Breast epithelium (tissue), 4 donors: ENCODE measurements at places on chromosomes 3 and 15. TPM values are rescaled to one million over a fixed set of nuclear protein-coding genes. Genes with fewer than 3 reads are reported as not detected.
A peak's percentile ranks its signal among the peaks of the same experiment; 100 is the strongest.

GRCh38 chr15:100526027-100526481, 2.7 kb downstream of the CERS3 start:
- no peak overlapping the region for H3K4me3 ChIP-seq
- peaks cover 9% of the 10 kb centered on the region for H3K4me1 ChIP-seq
- no peaks in the 10 kb centered on the region for H3K36me3 ChIP-seq
- H3K27me3 ChIP-seq, result no peaks in the 10 kb centered on the region
- H3K27ac ChIP-seq, result peak overlapping the region; percentile 55

The KCNAB1 gene
- 3.9 TPM for total RNA-seq

DNA sequence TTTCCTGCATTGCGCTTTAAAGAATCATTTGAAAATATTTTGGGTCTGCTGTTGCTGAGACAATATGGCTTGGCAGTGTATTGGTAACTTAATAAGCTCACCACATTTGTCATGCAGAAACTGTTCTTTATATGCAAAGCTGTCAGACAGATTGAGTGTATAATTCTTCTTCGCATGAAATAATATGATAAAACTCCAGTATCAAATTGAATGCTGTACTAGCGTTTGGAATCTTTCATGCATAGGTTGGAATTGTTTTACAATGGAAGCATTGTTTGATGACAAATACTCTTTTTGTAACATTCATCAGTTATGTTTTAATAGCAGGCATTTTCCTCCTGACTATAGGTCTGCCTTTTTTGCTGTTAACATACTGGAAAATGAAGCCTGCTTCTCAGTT, 53.8 kb downstream of the RBMS3 start:
- no peak for DNase-seq
- H3K4me1 ChIP-seq, result peaks cover 6% of the 10 kb centered on the region
- H3K27ac ChIP-seq, result peak overlapping the region; percentile 77
- H3K27me3 ChIP-seq, result no peaks in the 10 kb centered on the region
- H3K36me3 ChIP-seq, result no peaks in the 10 kb centered on the region

GRCh38 chr3:63981980-63982379, 41.3 kb downstream of the PSMD6 start:
- no peak for DNase-seq
- H3K27ac ChIP-seq, result no peak overlapping the region
- no peak overlapping the region for H3K4me3 ChIP-seq
- no peaks in the 10 kb centered on the region for H3K36me3 ChIP-seq
- no peaks in the 10 kb centered on the region for H3K27me3 ChIP-seq

DNA sequence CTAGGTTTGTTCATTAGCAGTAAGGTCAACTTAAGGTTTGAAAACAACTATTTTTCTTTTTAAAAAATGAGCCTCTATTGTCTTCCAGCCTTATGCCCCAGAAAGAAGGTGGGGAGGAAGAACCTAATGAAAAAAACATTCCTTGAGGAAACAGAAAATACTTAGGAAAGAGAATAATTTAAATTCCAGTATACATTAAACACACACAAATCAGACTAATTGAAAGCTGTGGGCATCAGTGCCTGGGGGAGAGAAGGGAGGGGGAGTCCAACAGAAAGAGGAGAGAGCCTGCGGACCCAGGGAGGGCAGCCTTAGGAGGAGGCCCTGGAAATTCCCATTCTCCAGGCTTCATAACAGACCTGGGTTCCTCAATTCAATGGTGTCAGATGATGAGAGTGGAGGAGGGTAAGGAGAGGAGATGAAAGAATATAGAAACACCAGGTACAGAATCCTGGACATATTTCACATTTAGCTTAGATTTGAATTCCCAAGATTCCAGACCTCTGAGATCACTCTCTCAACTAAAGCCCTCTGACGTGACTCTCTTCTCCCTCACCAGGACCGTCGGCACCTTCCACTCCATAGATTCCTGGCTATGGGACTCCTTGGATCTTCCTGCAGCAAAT, 320.5 kb upstream of the UMPS start:
- H3K36me3 ChIP-seq, result no peaks in the 10 kb centered on the region
- no peak overlapping the region for H3K27ac ChIP-seq
- no peaks in the 10 kb centered on the region for H3K4me1 ChIP-seq
- no peak for DNase-seq
- no peak overlapping the region for H3K4me3 ChIP-seq

GRCh38 chr3:60579734-60580133, 671.5 kb downstream of the FHIT start:
- H3K27ac ChIP-seq, result no peak overlapping the region
- no peaks in the 10 kb centered on the region for H3K4me1 ChIP-seq
- no peaks in the 10 kb centered on the region for H3K36me3 ChIP-seq
- H3K4me3 ChIP-seq, result no peak overlapping the region
- H3K27me3 ChIP-seq, result no peaks in the 10 kb centered on the region

DNA sequence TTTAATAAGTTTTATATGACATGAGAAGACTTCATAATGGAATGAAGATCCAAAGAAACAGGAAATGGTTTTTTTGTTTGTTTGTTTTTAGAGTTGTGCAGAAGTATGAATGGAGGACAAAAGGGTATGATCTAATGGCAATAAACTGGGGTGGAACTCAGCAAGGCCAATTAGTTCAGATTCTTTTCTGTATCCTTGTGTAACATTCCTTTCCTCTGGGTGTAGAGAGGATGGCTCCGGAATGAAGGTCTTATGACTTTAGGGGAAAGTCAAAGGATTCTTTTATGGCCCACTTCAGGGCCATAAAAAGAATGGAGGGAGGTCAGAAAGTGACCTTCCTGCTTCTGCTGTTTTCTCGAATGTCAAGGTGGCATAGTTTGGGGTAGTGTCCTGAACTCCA, 152.6 kb downstream of the DPH6 start:
- no peaks in the 10 kb centered on the region for H3K27me3 ChIP-seq
- no peaks in the 10 kb centered on the region for H3K36me3 ChIP-seq
- no peak overlapping the region for H3K4me3 ChIP-seq
- DNase-seq, result no peak
- no peaks in the 10 kb centered on the region for H3K4me1 ChIP-seq

- H3K27me3 ChIP-seq, result no peaks in the 10 kb centered on the region
- no peak for DNase-seq
- H3K4me3 ChIP-seq, result no peak overlapping the region
- no peaks in the 10 kb centered on the region for H3K4me1 ChIP-seq
- H3K27ac ChIP-seq, result no peak overlapping the region
- no peaks in the 10 kb centered on the region for H3K36me3 ChIP-seq
Observed at GRCh38 chr15:65857718-65858402, 11.4 kb upstream of the RAB11A start.

GRCh38 chr15:59550530-59550929, 61.1 kb upstream of the GCNT3 start:
- no peaks in the 10 kb centered on the region for H3K27me3 ChIP-seq
- H3K36me3 ChIP-seq, result no peaks in the 10 kb centered on the region
- H3K4me1 ChIP-seq, result no peaks in the 10 kb centered on the region
- DNase-seq, result no peak

The MST1R gene
- 11.9 TPM for total RNA-seq

The CFAP92 gene
- total RNA-seq, result 1.4 TPM

DNA sequence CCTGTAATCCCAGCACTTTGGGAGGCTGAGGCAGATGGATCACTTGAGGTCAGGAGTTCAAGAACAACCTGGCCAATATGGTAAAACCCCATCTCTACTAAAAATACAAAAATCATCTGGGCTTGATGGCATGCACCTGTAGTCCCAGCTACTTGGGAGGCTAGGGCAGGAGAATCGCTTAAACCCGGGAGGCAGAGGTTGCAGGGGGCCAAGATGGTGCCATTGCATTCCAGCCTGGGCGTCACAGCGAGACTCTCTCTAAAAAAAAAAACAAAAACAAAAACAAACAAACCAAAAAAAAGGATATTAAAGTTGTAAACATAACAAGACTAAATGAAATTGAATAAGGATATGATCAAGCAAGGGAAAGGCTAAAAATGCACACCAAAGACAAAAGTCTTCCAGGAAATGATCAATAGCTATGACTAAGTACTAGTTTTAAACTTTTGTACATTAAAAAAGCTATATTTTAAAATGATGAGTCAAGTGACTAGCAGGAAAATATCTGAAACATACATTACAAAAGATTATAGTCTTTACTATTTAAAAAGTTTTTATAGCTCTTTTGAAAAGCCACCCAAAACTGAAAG, 28.6 kb downstream of the KLHL6 start:
- H3K36me3 ChIP-seq, result no peaks in the 10 kb centered on the region
- no peaks in the 10 kb centered on the region for H3K4me1 ChIP-seq
- H3K27ac ChIP-seq, result no peak overlapping the region
- H3K27me3 ChIP-seq, result no peaks in the 10 kb centered on the region
- H3K4me3 ChIP-seq, result no peak overlapping the region

DNA sequence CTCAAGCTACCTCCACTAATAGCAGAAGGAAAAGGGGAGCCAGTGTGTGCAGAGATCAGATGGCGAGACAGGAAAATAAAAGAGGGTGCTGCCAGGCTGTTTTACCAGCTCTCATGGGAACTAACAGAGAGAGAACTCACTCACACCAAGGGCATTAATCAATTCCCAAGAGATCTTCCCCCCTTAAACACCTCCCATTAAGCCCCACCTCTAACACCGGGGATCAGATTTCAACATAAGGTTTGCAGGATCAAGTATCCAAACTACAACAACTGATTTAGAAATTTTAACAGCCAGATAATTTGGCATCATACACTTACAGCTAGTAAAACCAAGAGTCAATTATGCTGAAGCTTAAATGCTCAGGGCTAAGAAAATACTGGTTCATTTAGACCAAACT, 18.9 kb downstream of the CD200 start:
- DNase-seq, result no peak
- no peaks in the 10 kb centered on the region for H3K27me3 ChIP-seq
- H3K4me3 ChIP-seq, result no peak overlapping the region
- H3K36me3 ChIP-seq, result no peaks in the 10 kb centered on the region
- no peaks in the 10 kb centered on the region for H3K4me1 ChIP-seq

DNA sequence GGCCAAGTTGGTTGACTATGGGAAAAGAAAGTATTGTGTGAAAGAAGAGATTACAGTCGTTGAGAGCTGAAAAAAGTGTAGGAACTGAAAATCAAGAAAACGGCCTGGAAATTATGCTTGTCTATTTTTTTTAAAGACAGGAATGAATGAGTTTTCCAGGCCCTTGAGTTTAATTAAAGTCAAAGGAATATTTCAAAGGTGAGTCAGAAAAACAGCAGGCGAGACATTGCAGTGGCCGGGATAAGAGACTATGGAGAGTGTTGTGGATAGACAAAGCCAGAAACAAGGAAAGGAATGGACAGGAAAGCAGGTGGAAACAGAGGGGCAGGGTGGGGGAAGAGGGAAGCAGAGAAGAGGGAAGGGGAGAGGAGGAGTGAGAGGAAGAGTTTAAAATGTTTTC, 275.1 kb upstream of the LRTM1 start:
- no peaks in the 10 kb centered on the region for H3K27me3 ChIP-seq
- H3K4me3 ChIP-seq, result no peak overlapping the region
- no peak overlapping the region for H3K27ac ChIP-seq
- no peaks in the 10 kb centered on the region for H3K36me3 ChIP-seq
- no peak for DNase-seq

The MCF2L2 gene
- 0.64 TPM for total RNA-seq

The TTLL13 gene
- total RNA-seq, result not detected
